ENCODE measurements at places on chromosomes 1 and 21.
A peak's percentile ranks its signal among the peaks of the same experiment; 100 is the strongest.

DNA sequence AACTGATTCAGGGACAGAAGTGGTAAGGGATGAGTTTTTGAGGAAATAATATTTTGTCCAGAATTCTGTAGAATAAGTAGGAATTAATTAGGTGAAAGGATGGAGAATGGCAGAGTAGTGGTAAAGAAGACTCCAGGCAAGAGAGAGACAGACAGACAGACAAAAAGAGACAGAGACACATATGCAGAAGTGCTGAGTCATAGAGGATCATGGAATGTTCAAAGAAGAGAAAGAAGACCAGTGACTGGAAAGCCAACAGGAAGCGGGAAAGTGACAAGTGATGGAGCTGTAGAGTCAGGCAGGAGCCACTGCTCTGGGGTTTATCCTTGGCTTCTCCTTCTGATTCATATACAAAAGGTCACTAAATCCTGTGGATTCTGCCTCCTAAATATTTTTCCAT, 85.9 kb downstream of the UROD start:
- no peak for DNase-seq

- DNase-seq, result no peak
Observed at GRCh38 chr1:65952696-65953095, 160.0 kb downstream of the PDE4B start.

GRCh38 chr1:54064299-54064698, 10.9 kb downstream of the TCEANC2 start:
- DNase-seq, result no peak

- DNase-seq, result no peak
Observed at GRCh38 chr1:12708396-12709090, 7.4 kb upstream of the AADACL3 start.

GRCh38 chr21:35244514-35244913, 195.4 kb upstream of the RUNX1 start:
- no peak for DNase-seq

- no peak for DNase-seq
Observed at GRCh38 chr21:45073301-45074047, 906 bp upstream of the ADARB1 start.

- no peak for DNase-seq
Observed at GRCh38 chr1:64215576-64215975, 12.2 kb downstream of the UBE2U start.

GRCh38 chr21:32467291-32467690, 54.8 kb downstream of the EVA1C start:
- no peak for DNase-seq

DNA sequence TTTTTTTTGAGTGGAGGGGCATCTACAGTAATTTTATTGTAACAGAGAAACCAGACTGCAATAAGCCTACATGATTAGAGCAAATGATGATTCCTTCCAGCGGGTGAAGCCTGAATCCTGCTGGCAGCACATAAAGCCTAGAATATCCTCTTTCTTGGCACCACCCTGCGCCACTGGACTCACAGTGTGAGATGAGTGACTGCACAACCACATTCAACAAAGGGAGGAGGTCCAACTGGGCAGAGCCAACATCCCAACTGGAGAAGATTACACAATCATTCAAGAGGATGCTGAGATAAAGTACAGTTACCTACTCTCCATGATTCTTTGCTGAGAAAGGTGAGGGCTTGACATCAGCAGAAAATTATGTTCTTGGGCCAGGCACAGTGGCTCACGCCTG, 67.4 kb downstream of the TNFSF4 start:
- DNase-seq, result no peak

- no peak for DNase-seq
Observed at GRCh38 chr1:40171036-40171435, 9.8 kb downstream of the RLF start.

DNA sequence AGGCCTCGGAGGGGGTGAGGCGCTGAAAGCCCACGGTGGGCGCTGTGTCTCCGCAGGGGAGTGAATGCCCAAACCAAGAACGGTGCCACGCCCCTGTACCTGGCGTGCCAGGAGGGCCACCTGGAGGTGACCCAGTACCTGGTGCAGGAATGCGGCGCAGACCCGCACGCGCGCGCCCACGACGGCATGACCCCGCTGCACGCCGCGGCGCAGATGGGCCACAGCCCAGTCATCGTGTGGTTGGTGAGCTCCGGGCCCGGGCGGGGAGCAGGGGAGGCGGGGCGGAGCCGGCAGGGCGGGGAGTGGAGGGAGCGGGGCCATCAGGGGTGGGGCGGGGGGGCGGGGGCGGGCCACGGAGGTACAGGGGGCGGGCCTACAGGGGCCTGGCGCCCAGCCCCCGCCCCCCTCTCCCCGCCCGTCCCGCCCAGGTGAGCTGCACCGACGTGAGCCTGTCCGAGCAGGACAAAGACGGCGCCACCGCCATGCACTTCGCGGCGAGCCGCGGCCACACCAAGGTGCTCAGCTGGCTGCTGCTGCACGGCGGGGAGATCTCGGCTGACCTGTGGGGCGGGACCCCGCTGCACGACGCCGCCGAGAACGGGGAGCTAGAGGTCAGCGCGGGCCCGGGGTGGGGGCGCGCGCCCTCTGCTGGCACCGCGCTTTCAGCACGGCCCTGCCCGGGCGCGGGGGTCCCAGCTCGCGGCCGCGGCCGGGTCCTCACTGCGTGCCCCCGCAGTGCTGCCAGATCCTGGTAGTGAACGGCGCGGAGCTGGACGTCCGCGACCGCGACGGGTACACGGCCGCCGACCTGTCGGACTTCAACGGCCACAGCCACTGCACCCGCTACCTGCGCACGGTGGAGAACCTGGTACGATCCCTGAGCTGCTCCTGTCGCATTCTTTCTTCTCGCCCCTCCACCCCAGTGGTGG, 15.9 kb downstream of the ESPN start:
- DNase-seq, result no peak

GRCh38 chr1:12594966-12595756, 22.8 kb downstream of the DHRS3 start:
- no peak for DNase-seq

DNA sequence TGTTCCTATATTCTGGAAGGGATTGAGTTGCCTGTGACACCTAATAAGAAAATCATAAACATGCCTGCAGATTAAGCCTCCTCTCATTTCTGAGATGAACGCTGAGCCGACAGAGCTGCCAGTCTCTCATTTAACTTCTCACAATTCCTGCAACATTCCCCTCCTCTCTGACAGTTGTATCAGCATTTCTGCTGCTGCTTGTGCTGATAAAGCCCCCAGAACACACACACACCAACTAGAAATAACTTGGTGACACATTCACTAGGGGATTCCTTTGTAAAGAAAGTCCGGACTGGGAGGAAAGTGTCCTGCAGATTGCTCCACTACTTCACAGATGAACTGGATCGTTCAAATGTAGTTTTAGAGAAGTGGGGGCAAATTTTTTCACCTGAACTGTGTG, 437.3 kb downstream of the PLA2G4A start:
- no peak for DNase-seq

DNA sequence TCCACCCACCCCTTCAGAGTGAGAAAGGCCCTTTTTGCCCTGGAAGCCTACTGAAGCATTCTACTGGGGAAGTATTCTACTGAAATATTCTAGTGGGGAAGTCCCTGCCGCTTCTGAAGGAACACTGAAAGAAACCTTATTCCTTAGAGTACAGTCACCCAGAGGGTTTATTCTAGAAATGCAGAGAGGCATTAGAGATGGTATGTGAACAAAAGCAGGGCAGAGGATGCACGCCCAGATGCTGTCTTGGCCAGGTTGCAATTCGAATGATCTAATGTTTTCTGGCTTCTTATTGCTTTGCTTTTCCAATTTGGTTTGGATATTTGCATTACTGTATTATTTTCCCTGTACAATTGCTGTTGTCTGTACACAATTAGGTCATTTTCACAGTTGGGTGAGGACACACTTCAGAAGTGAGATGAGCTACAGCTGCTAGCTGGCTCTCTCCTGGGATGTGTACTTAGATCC, 37.1 kb downstream of the CCN1 start:
- DNase-seq, result no peak

DNA sequence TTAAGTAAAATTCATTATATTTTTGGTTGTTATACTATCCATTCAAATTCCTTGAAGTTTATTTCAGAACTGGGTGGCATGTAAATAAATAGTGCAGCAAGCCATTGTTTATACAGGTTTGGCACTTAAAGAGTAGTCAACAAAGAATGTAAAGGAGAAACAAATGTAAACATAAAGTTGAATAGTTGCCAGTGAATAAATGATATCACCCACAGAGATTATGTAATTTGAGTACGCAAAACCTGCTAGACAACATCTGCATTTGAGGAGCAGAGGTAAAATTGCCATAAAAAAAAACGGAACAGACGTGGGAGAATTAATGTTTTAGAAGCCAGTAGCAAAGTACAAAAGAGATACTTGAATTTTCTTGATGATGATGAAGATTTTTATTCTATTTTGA, 111.6 kb downstream of the ADGRL2 start:
- DNase-seq, result no peak

- DNase-seq, result no peak
Observed at GRCh38 chr1:227155688-227156087, 162.6 kb downstream of the CDC42BPA start.

- no peak for DNase-seq
Observed at GRCh38 chr1:199290186-199290585, 651.3 kb downstream of the PTPRC start.

DNA sequence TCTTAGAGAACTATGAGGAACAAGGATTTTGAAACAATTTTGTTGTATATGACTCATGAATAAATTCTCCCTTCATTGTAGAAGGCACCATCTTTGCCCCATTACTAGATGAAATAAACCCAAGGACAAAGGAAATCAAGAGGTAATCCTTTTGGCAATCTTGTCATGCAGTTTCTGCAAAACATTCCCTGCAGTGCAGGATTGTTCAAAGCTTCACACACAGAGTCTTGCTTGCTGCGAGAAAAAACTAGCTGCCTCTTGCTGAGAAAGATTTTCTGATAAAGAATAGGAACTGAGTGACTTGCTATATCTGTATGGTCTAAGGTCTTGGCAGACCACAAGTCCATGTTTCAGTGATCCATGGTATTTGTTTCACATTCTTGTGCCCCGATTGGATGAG, 657.4 kb upstream of the ADGRL4 start:
- DNase-seq, result no peak

DNA sequence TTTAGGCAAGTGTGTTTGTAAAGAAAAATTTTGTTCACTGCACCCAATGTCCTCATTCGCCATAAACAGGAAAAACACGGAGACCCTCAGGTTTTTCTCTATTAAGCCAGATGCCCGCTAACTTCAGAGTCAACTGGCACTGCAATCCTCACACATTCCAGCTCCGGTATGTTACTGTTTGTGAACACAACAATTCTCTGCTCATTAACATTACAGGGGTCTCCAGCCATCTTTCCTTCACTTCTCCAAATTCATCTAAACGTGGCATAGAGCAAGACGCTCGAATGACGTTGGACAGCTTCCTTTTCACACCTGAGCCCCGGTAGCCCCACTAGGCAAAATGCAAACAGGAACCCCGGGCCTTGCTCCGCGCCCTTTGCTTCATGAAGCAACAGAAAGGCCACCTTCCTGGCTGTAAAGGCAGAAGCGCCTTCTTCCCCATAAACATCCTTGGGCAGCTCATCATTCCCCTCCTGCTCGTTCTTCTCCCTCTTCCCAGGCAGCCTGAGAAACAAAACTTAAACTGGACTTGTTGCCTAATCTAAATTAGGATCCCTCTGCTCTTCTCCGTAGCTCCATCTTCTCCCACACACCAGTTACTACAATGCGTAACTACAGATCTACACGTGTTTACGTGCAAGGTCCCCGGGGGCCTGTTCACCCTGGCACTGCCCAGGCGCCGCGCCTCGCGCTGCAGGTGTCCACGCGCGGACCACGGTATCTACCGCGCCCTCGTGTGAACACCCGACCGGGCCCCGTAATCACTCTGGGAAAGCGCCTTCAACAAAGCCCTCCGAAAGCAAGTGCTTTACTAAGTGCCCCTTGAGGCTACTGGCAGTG, 1.2 kb downstream of the LBR start:
- no peak for DNase-seq

DNA sequence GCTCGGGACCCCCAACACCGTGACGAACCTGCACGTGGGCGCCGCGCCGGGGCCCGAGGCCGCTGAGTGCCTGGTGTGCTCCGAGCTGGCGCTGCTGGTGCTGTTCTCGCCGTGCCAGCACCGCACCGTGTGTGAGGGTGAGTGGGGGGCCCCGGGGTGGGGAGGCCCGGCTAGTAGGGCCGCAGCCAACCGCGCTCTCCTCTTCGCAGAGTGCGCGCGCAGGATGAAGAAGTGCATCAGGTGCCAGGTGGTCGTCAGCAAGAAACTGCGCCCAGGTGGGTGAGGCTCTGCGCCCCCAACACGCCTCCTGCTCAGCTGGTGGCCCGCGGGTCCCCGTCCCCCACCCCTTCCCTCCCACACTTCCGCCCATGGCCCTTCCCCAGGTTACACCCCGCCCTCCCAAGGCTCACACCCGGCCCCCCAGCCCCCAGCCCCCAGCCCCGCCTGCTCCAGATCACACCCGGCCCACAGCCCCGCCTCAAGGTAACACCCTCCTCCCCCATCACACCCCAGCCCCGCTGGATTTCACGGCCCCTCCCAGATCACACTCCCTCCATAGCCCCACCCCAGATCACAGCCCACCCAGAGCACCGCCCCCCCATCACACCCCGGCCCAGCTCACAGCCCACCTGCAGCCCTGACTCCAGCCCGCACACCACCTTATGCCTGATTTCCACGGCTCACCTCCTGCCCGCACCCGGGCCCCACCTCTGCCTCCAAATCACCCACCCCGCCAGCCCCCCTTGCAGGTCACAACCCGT, 2.4 kb upstream of the MMP23B start:
- no peak for DNase-seq

- peak; percentile 23 for DNase-seq
Observed at GRCh38 chr1:119002028-119002686, 14.0 kb upstream of the TBX15 start.

DNA sequence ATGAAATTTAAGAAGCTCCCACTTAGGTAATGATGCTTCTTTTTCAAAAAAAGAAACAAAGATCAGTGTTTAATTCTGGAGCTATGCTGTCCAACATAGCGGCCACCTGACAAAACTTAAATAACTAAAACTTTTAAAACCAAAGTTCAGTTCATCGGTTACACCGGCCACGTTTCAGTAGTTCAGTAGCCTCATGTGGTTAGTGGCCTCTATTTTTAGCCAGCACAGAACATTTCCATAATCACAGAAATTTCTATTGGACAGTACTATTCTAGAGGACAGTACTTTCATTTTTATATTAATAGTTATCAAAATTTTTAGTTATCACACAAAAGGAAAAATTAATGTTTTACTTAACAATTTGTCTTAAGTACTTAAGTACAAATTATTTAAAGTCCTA, 141.0 kb downstream of the USP25 start:
- no peak for DNase-seq

DNA sequence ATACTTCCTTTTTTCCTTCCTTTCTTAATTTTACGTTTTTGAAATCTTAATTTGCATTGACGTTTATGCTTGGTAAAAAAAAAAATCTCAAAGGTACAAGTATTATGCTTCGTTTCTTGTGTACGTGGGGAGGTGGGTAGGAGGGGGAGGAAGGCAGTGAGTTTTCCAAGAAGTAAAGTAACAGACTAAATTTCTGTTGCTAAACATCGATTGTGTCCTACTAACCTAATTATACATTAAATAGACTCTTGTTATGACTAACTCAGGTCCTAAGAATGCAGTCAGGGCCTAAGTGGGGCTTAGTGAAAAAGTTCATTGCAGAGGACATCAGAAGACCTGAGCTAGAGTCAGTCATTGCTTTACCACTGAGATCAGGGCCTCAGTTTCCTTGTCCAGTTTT, 17.5 kb downstream of the NEK7 start:
- DNase-seq, result no peak
